ENCODE measurements at places on chromosomes 5 and 9.

- H3K27ac ChIP-seq = no peak overlapping the region
- no peaks in the 10 kb centered on the region for H3K4me1 ChIP-seq
- no peak for DNase-seq
- H3K27me3 ChIP-seq = no peaks in the 10 kb centered on the region
- no peak overlapping the region for H3K4me3 ChIP-seq
- no peaks in the 10 kb centered on the region for H3K36me3 ChIP-seq
Measured at GRCh38 chr9:86713970-86714369, 233.3 kb downstream of the GAS1 start.

DNA sequence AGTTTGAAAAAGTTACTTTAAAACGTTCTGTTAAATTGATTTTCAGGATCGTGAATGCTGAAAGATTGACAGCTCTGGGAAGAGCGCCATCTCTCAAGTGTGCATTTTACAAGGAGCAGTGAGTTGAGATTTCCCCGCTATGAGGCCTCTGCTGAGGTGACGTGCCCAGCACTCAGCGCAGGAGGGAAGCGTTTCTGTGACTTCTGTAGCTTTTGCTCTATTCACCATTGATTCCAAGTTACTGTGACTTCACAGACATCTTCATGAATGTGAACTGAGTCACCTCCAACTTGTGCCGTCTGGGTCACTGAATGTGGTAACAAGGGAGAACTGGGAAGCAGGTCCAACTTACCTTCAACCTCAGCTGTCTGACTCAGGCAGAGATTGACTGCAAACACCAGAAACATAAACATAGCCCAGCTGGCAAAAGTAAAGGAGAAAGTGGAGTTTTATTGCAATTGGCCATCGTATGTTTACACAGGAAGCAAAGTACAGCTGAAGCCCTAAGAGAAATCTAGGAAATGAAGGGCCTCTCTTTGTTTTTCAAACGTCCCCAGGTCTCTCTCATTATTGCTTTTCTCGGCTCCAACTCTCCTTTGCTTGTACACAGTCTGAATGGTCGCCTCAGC, 428.8 kb upstream of the CLINT1 start:
- H3K27me3 ChIP-seq = no peaks in the 10 kb centered on the region
- no peak overlapping the region for H3K4me3 ChIP-seq
- H3K27ac ChIP-seq = no peak overlapping the region
- DNase-seq = no peak
- no peaks in the 10 kb centered on the region for H3K36me3 ChIP-seq

GRCh38 chr5:92513067-92513466, 1068.0 kb downstream of the NR2F1-AS1 start:
- H3K4me3 ChIP-seq = no peak overlapping the region
- no peaks in the 10 kb centered on the region for H3K27me3 ChIP-seq
- H3K4me1 ChIP-seq = no peaks in the 10 kb centered on the region
- no peak overlapping the region for H3K27ac ChIP-seq

GRCh38 chr5:51398875-51399642, 15.8 kb downstream of the ISL1 start:
- no peaks in the 10 kb centered on the region for H3K4me1 ChIP-seq
- H3K27ac ChIP-seq = no peak overlapping the region
- DNase-seq = no peak
- H3K27me3 ChIP-seq = peaks cover 63% of the 10 kb centered on the region

GRCh38 chr5:16722097-16722495, 105.3 kb upstream of the RETREG1 start:
- H3K27me3 ChIP-seq = no peaks in the 10 kb centered on the region
- no peak overlapping the region for H3K27ac ChIP-seq
- no peak overlapping the region for H3K4me3 ChIP-seq

GRCh38 chr9:72588336-72588735, 66.9 kb downstream of the TMC1 start:
- no peak overlapping the region for H3K4me3 ChIP-seq
- H3K27me3 ChIP-seq = no peaks in the 10 kb centered on the region
- no peak for DNase-seq

DNA sequence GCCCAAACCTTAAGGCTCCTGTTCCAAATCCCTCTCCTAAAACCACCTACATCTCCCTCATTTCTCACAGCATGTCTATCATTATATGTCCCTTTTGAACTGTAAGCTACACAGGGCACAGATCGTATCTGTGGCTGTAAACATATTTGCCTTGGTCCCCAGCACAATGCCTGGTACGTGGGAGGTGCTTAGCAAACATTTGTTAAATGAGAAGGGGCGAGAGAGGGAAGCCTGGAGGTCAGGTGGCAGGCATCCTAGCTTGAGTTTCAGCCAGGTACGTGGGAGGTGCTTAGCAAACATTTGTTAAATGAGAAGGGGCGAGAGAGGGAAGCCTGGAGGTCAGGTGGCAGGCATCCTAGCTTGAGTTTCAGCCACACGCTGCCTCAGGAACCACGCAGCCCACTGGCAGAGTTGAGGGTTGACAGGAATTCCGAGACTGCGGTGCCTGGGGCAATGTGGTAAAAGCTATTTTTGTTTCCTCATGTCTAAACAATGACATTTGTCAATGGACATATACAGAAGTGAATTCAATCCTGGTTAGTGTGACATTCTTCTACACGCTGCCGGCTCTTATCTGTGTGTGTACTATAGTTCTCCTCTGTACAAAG, 113.6 kb downstream of the EFNA5 start:
- no peak overlapping the region for H3K27ac ChIP-seq
- no peaks in the 10 kb centered on the region for H3K27me3 ChIP-seq
- no peak for DNase-seq
- H3K36me3 ChIP-seq = no peaks in the 10 kb centered on the region
- no peaks in the 10 kb centered on the region for H3K4me1 ChIP-seq

GRCh38 chr9:16540743-16541613, 329.5 kb downstream of the BNC2 start:
- no peak overlapping the region for H3K27ac ChIP-seq
- no peaks in the 10 kb centered on the region for H3K27me3 ChIP-seq
- no peak overlapping the region for H3K4me3 ChIP-seq

DNA sequence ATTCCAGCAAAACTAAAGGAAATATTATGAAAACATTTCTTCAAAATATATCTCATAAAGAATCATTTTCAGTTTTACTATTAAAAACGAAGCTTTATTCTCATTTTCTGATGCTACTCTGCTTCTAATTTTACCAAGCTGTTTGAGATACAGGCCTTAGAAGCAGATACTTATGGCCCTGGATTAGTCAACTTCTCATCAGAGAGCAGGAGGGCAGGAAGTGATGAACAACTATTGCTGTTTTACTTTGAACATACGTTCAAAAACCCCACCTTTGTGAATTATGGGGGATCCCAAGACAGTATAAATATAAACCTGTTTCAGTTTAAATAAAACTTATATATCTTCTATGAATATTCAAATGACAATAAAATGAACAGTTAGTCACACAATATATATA, 16.0 kb downstream of the MPDZ start:
- no peak for DNase-seq
- H3K36me3 ChIP-seq = no peaks in the 10 kb centered on the region
- no peak overlapping the region for H3K4me3 ChIP-seq
- no peak overlapping the region for H3K27ac ChIP-seq
- H3K27me3 ChIP-seq = no peaks in the 10 kb centered on the region

DNA sequence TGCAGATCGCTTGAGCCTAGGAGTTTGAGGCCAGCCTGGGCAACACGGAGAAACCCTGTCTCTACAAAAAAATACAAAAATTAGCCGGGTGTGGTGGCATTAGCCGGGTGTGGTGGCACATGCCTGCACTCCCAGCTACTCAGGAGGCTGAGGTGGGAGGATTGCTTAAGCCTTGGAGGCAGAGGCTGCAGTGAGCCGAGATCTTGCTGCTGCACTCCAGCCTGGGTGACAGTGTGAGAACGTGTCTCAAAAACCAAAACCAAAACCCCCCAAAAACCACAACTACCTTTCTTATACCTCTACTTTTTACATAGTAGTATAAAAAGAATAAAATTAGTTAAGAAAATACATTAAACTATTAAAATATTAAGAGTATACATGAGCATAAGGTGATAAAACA, 121.2 kb downstream of the RAPGEF6 start:
- H3K27ac ChIP-seq = no peak overlapping the region
- DNase-seq = no peak
- no peak overlapping the region for H3K4me3 ChIP-seq
- H3K27me3 ChIP-seq = no peaks in the 10 kb centered on the region
- peaks cover 22% of the 10 kb centered on the region for H3K4me1 ChIP-seq
- H3K36me3 ChIP-seq = peaks cover 1% of the 10 kb centered on the region

DNA sequence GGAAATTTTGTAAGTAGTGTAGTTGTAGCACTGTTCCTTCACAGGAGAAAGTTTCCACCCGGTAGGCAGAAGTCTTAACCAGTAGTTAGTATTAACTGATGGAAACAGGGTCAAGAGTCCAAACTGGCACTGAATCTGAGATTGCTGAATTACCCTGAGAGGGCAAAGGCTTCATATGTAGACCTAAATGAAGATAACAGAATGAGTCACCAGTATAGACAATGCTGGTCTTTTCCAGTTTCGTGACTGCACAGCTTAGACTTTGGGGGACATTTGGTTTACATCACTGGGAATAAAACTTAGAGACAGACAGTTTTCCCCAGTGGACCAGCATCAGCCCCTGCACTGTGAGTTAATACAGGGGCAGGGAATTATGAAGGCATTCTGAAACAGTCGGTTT, 60.5 kb downstream of the PCSK5 start:
- H3K27ac ChIP-seq = no peak overlapping the region
- H3K4me1 ChIP-seq = no peaks in the 10 kb centered on the region

DNA sequence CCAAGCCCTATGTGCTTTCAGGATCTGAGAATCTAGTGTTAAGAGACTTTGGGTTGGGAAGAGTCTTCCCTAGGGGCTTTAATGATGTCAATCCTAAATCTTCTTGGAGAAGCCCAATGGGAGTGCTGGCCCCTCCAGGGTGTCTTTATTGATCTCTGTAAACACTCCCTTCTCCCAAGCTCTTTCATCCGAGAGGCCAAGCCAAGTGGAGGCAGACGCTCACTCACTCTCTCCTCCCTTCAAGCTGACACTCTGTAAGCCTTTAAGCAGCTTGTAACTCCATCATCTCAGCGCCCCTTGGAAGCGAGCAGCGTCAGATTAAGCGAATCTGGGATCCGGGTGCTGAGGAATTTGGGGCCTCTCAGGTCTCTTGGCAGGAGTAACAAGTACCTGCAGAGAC, 37.7 kb downstream of the SPARC start:
- H3K4me1 ChIP-seq = peaks cover 41% of the 10 kb centered on the region
- H3K4me3 ChIP-seq = no peak overlapping the region
- H3K27ac ChIP-seq = no peak overlapping the region
- no peaks in the 10 kb centered on the region for H3K27me3 ChIP-seq
- H3K36me3 ChIP-seq = no peaks in the 10 kb centered on the region
- DNase-seq = no peak

DNA sequence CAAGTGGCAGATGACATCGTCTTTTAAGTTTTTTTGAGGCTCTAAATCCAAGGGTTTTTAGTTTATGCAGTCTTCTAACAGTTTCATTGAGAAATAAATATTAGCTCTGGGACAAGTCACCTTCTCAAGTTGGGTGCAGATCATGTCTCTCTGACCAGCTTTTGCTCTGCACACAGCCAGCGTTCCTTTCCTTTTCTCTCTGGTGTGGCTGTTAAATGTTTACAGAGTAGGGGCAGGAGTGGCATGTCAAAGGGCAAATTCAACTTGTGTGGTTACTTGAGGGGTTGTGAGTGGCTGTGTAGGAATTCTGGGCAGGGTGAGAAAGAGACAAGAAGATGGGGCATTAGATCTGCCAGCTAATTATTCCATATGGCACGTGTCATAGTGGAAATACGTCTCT, 187.5 kb upstream of the HMHB1 start:
- no peaks in the 10 kb centered on the region for H3K36me3 ChIP-seq
- no peak for DNase-seq
- H3K4me1 ChIP-seq = no peaks in the 10 kb centered on the region
- no peak overlapping the region for H3K4me3 ChIP-seq

- H3K27ac ChIP-seq = no peak overlapping the region
- no peaks in the 10 kb centered on the region for H3K4me1 ChIP-seq
- DNase-seq = no peak
- H3K4me3 ChIP-seq = no peak overlapping the region
- H3K36me3 ChIP-seq = no peaks in the 10 kb centered on the region
Measured at GRCh38 chr5:20486826-20487225, 498.8 kb upstream of the CDH18 start.

DNA sequence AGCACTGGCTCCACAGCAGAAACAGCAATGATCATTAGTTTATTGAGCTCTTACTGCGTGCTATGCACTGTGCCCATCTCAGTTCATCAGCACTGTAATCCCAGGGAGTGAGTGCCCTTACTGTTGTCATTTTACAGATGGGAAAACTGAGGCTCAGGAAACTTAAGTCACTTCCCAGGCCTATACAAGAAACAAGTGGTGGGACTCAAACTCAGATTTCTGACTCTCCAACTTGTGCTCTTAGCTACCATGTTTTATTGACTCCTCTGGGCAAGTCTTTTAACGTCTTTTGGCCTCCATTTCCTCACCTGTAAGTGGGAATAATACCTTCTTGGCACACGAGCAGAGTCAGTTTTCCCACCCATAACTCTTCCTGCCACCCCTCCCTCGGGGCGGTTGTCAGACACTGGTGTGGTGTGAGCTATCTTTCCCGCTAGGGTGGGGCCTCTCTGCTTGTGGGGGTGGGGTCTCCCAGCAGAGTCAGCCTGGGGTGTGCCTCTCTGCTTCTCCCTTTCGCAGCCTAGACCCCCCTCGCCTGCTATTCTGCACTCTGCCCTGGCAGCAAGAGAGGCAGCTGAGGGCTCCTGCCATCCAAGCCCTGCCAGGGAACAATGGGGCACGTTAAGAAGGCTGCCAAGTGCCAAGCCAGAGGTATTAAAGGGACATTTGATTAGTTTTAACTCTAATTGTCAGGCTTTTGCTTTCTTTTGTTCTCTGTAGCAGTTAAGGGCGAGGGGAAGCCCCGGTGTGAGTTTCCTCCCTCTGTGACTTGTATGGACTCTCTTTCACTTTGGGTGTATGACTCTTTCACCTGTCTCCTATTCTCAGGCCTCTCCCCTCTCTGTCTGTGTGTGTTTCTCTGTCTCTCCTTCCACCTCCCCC, 12.1 kb downstream of the GALNT10 start:
- H3K36me3 ChIP-seq = peaks cover 18% of the 10 kb centered on the region
- DNase-seq = no peak
- H3K4me1 ChIP-seq = peaks cover 14% of the 10 kb centered on the region
- H3K27ac ChIP-seq = no peak overlapping the region
- H3K27me3 ChIP-seq = no peaks in the 10 kb centered on the region

- H3K27ac ChIP-seq = peak overlapping the region; percentile 81
- peaks cover 20% of the 10 kb centered on the region for H3K4me1 ChIP-seq
- no peaks in the 10 kb centered on the region for H3K27me3 ChIP-seq
Measured at GRCh38 chr5:134874831-134875655, 872 bp downstream of the TXNDC15 start.

GRCh38 chr5:165321912-165322311, 1816.5 kb downstream of the MAT2B start:
- H3K27me3 ChIP-seq = no peaks in the 10 kb centered on the region
- DNase-seq = no peak
- H3K4me3 ChIP-seq = no peak overlapping the region
- no peaks in the 10 kb centered on the region for H3K4me1 ChIP-seq
- no peaks in the 10 kb centered on the region for H3K36me3 ChIP-seq

- peak within 1 kb of the TSS; percentile 45 for H3K4me3 ChIP-seq
- H3K4me1 ChIP-seq = peaks cover 61% of the 10 kb centered on the region
- H3K27ac ChIP-seq = peak within 1 kb of the TSS; percentile 93
- DNase-seq = peak; percentile 83
Measured at GRCh38 chr5:141681695-141682641, at the start of gene ARAP3. TSS of gene ARAP3 (minus strand) at chr5:141682230. CDS start at chr5:141680486, 1,744 bp downstream.

GRCh38 chr5:178083922-178084321, 29.4 kb upstream of the N4BP3 start:
- no peak overlapping the region for H3K4me3 ChIP-seq
- no peak overlapping the region for H3K27ac ChIP-seq
- no peaks in the 10 kb centered on the region for H3K27me3 ChIP-seq
- no peaks in the 10 kb centered on the region for H3K36me3 ChIP-seq
- no peak for DNase-seq

Data from CD14-positive monocyte (primary cell).